Dermis blood vessel endothelial cell (primary cell): ENCODE measurements at places on chromosomes 2 and 18.
A peak's percentile ranks its signal among the peaks of the same experiment; 100 is the strongest.

GRCh38 chr2:25566094-25566493 lies 107.3 kb downstream of the DTNB start:
- no peak for DNase-seq

- DNase-seq, result peak; percentile 2
Observed at GRCh38 chr2:82748653-82749052, 1710.4 kb downstream of the SUCLG1 start.

GRCh38 chr2:197360744-197361156 lies 50.2 kb upstream of the ANKRD44 start:
- no peak for DNase-seq

DNA sequence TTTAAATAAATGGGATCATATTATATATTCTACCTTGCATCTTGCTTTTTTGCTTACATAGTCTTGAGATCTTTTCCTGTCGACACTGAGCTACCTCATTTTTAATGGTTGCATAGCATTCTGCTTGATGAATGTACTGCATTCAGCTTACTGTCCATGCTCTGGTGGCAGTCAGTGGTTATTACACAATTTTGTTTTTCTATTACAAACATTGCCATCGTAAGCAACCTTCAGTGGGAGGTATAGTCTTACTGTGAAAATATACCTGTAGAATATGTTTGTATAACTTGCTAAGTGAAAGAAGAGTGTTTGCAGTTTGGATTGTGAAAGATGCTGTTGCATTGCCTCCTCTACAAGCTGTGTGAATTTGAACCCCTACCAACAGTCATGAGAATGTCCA lies 43.4 kb downstream of the UBXN4 start:
- peak; percentile 12 for DNase-seq

DNA sequence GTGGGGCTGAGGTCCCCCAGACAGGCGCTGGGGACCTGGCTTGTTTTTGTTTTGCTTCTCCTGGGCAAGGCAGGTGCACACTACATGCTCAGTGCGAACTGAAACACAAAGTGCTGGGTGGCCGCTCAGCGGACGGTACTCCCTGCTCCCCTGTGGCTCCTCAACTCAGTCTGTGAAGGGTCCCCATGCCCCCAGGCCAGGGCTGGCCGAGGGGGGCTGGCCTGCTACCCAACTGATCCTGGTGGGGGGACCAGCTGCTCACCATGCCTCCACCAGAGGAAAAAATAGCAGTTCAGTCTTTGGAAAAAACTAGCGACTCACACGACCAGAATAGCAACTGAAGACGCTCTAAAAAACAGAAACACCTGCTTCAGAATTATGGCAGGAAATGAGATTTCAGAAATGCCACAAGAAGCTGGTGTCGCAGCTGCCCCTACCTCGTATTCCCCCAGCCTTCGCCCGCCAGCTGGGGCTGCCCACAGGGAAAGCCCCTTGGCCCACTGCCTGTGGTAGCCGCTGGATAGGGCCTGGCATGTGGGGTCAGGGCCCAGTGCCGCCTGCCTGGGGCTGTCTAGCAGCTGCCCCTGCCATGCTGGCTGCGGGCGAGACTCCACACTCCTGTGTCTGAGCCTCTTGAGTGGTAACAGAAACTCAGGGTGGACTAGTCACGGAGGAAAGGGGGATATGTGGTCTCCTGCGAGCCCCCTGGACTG lies 43.7 kb downstream of the MEX3C start:
- DNase-seq, result no peak

- DNase-seq, result no peak
Observed at GRCh38 chr2:108347786-108348185, 30.0 kb upstream of the SULT1C4 start.

DNA sequence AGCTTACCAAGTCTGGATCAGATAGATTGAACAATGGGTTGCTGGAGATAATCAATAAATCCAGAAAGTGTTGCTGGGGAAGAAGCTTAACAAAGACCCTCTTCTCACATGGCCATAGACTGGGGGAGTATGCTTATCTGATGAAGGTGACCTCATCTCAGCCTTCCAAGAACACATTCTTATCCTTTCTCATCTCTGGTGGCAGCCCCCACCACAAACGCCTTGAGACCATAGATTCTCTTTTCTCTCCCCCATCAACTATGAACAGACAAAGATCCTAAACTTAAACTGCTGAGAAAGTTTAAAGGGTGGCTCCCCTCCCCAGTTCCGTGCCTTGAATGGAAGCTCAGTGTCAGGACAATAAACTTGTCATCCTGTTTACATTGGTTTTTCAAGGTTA lies 428.7 kb upstream of the TRIB2 start:
- DNase-seq, result no peak

GRCh38 chr18:48334845-48335244 lies 74.3 kb downstream of the ZBTB7C start:
- no peak for DNase-seq
